ENCODE measurements at places on chromosomes 5 and 9. TPM values are rescaled to one million over a fixed set of nuclear protein-coding genes. Genes with fewer than 3 reads are reported as not detected.

The NDUFA8 gene
- total RNA-seq, result 24.9 TPM

The SH3GL2 gene
- 0.33 TPM for total RNA-seq

The NAIP gene
- total RNA-seq, result 3.2 TPM

The PCDHGC4 gene
- 0.81 TPM for total RNA-seq

The TMEM174 gene
- total RNA-seq, result 0.13 TPM

The RPL37 gene
- 53.1 TPM for total RNA-seq

The PCDHGA2 gene
- total RNA-seq, result 1.1 TPM

All from mesangial cell (primary cell).